NT2/D1 (cell line): ENCODE measurements at places on chromosomes 5 and 9.
A peak's percentile ranks its signal among the peaks of the same experiment; 100 is the strongest.

DNA sequence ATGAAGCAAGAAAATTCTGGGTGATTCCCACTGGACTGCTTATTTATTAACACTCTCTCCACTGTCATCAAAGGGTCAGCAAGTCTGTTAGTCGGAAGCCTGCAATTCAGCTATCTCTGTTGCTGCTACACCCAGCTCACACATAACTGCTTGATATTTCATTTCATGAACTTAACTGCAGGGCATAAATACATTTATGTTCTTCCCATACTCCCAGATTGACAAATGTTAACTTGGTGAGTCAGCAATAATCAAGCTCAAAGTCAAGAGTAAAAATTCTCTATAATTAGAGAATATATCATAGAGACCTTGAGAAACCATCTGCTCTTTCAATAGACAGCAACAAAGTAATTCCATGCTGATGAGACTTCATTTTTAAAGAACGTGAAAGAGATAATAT, 198.8 kb downstream of the ADAMTS12 start:
- DNase-seq, result no peak

DNA sequence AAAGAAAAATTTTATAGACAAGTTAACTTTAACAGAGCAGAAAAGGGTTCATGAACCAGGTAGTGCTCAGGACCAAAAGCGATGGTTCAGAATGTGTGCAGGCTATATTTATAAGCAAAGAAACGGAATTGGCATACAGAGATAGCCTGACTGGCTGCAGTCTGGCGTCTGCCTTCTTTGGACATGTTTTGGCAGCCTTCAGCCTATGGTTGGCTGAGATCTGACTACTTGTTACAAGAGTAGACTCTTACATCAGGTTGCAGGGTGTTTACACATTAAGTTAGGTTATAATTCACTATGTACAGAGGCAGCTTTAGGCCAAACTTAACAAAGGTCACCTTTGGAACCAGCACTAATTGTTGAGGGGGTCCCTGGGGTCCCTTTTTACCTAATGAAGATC, 7.0 kb downstream of the NOP16 start:
- DNase-seq, result no peak

DNA sequence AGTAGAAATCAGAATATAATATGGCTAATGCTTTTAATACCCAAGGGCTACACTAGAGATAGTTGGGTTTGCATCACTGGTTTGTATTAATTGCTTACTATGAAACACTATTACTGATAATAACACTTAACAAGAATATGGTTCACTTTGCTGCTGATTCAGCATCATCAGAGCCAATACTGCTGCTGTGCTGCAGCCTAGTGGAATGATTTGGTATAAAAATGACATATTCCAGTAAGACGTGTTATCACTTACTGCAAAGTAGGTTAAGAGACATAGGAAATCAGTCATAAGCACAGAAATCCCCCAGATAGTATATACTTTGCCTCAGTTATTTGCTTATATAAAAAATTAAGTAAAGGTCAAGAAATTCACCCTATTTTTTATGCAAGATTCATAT, 2.8 kb downstream of the CDH10 start:
- no peak for DNase-seq

DNA sequence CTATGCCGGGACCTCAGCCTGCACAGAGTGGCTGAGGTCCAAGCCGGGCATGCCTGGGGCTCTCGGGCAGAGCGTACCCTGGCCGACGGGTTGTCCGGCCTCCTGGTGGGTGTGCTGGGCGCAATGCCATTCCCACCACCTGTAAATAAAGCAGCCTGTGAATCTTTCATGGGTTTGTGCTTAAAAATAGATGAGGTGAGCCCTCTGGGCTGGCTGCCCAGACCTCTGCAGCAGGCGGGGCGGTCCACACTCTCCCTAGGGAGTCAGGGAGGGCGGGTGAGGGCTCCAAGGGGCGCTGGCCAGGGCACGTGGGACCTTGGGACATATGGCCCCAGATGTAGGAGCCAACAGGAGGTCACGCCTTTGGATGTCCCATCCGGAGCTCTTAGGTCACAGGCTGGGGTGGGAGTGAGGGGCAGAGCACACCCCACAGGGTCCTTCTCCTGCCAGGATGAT, 3.6 kb upstream of the AGPAT2 start:
- DNase-seq, result no peak

GRCh38 chr9:83043597-83043996, 19.3 kb downstream of the RASEF start:
- DNase-seq, result no peak

- DNase-seq, result no peak
These were observed 34.4 kb upstream of the RNU6ATAC start for GRCh38 chr9:134198791-134199190.

DNA sequence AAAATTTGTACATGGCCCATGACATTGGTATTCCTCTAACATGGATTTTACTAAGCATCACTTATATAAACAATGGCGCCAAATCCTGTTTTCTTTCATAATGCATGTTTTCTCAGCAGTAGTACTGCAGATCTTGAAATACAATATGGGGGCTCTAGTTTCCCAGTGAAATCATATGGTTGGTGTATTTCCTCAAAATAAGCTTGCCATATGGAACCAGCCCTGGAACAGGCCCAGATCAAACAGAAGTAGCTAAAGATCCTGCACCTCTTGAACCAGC, 163.9 kb downstream of the ZNF608 start:
- DNase-seq, result no peak

GRCh38 chr9:117088140-117088539, 326.7 kb downstream of the ASTN2 start:
- no peak for DNase-seq

DNA sequence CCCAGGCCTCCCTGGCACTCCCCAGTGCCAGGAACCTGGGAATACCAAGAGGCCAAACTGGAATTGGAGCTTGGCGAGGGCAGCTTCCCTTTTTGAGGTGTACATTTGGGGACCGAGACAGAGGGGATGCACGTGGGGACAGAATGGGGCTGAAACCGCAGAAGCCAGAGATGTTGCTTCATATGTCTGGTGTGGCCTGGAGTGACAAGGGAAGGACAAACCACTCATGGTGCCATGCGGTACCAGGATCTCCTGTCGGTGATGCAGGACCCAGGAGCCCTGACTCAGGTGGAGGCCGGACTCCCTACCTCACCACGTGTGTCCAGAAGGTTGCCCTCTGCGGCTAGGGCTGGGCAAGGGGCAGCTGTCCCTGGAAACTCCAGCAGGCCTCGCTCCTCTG, 4.0 kb upstream of the CSF2 start:
- DNase-seq, result no peak

DNA sequence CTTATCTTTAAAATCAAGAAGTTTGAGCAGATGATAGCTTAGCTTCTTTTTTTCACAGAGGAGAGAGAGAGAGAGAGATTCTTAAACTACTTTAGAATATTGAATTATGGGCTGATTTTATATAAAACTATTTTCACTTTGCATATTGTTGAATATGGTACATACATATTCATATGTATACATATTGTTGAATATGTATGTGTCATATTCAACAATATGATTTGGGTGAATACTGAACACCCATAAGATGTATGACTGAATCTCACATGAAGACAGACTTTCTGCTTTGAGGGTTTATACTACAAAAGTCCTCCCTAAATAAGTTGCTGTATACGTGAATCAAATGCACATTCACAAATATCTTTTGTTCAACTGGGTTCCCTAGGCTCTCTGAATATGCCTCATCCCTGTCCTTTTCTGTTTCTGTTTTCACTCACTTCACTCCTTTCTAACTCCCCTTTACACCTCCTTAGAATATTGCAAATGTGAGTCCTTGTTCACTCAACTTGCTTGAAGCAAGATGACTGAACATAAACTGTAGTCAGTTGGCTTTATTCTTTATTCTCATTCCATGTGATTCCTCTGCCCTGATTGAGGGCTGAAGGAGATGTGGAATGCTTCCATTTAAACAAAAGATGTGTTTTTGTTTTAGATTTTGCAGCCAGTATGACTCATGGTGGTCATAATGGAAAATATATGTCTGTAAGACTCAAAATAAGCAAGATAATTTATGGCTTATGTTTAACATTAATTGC, 225.4 kb upstream of the DAB2 start:
- no peak for DNase-seq

- DNase-seq, result no peak
These were observed 696 bp downstream of the CCL28 start for GRCh38 chr5:43411495-43411894.

DNA sequence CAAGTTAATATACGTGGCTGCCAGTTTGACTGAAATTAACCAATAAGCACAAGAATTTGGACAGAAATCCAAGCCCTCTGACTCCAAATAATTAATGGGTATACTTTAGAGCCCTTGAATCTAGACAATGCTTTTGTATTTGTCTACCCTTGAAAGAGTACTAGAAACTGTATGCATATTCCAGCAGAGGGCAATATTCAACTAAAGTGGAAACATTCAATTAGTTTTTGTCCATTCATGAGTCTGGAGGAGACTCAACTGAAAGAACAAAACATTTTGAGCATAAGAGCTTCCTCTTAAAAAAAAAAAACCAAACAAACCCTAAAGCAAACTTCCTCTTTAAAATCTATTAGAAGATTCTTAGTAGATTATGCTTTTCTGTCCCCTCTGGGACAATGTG, 157.8 kb downstream of the ARHGEF28 start:
- DNase-seq, result no peak

DNA sequence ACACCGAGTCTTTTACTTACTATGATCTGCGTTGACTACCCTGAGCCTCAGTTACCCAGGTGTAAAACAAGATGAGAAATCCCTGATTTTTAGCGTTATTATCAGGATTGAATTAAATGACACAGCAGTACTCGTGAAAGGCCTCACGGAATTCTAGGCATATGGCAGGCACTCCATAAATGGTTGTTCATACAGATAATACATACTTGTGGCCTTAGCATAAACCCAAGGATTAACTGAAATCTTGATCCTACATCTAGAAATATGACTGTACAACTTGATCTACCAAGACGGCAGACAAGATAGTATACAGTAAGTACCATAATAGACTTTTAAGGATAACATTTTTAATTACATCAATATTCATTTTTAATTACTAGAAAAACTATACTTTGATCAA, 409.8 kb downstream of the BNC2 start:
- DNase-seq, result no peak

DNA sequence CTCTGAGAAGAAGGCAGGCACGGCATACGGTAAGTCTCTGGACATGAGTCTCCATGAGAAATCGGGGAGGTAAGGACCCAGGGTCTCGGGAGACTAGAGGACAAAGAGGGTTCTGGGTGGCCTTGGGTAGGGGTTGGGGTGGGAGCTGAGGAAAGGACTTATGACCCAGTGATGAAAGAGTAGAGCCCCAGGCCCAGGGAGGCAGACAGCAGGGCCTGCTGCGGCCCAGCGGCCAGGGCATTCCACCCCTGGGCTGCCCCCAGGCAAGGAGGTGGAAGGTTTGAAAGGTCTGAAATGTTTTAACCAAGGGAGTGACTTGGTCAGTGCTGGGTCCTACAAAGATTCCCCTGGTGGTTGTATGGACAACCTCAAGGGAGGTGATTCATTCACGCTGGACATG, 89.1 kb downstream of the CRB2 start:
- no peak for DNase-seq

DNA sequence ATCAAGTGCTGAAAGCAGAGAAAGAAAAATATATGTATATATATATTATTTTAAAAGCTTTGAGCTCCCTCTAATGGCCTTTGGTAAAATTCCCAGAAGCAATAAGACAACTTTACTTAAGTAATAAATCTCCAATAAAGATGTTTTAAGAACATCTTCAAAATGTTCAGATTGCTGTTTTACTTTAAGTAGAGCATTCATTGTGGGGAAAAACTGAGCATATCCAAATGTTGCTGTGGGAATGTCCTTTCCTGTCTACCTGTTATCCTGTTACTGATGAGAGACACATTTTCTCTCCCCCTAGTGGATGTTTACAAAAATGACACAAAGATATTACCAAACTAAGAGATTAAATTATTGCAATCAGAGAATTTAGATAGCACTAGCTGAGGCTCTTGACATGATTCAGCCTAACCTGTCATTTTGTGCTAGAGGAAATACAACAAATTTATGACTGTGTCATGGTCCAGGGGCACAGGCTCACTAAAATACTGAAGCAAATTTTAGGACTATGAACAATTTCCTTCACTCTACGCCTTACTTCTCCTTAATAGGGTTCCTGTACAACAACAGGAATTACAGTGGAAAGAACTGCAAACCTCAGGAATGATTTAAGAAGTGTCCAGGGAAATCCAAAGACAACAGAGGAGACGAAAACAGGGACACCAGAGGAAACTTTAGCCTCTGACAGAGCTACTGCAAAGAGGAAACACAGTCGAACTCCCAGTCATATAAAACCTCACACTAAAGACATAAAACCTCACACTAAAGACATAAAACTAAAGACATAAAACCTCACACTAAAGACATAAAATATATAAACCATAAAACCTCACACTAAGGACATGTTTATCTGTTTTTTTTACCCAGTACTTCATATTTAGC, 24.3 kb upstream of the PRRC1 start:
- DNase-seq, result no peak

DNA sequence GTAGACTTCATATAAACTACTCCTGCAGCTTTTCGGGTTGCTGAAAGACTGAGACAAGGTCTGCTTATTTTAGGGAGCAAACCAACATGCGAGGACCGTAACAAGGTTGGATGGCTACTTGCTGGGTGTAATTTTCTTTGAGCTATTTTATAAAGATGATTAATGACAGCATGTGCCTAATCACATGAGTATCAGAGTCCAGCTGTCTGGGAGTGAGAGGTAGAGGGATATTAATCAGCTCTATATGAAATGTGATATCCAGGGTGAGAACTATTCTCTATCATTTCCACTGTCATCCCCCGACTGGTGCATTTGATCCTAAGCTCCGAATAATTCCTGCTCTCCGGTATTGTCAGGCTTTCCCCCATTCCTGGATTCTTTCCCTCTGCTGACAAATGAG, 193.8 kb upstream of the HMHB1 start:
- no peak for DNase-seq

DNA sequence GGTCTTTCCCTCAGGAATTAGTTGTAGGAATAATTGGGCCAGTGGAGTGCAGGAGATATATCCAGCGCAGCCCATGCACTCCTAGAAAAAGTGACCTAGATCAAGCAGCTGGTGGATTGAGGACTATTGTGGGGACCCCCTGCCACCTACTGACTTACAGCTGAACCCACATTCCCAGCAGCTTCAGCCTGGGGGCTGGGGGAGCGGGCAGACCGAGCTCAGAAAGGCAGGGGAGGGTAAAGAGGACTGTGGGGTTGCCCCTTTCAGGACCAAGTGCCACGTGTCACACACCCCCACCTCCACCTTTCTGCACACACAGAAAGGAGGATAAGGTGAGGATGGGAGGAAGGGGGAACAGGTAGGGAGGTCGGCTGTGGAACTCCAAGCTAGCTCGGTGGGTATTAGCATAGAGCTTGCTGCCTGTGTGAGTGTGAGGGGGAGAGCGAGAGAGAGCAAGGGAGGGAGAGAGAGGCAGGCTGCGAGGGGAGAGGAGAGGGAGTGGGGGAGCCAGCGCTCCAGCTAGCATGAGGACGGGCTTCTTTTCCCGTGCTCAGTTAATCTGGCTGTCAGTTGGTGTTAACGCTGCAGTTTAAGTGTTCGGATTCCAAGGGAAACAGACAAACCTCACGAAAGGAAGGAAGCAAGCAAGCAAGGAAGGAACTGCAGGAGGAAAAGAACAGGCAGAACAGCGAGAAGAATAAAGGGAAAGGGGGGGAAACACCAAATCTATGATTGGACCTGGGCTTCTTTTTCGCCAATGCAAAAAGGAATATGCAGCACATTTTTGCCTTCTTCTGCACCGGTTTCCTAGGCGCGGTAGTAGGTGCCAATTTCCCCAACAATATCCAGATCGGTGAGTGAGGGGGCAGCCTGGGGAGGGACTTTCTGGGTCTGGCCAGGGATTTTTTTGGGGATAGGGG, at the start of gene GRIA1:
Gene GRIA1, plus strand, starts transcription at position 553 of the 920 bp plus-strand sequence.
- peak; percentile 16 for DNase-seq
